T-cell (primary cell): ENCODE measurements at places on chromosomes 16 and 17. TPM values are rescaled to one million over a fixed set of nuclear protein-coding genes. Genes with fewer than 3 reads are reported as not detected.

SOCS3 gene
- total RNA-seq = 19.9 TPM

- peaks cover 4% of the 10 kb centered on the region for H3K36me3 ChIP-seq
- H3K4me3 ChIP-seq = no peak overlapping the region
- H3K4me1 ChIP-seq = peaks cover 37% of the 10 kb centered on the region
- no peaks in the 10 kb centered on the region for H3K27me3 ChIP-seq
- DNase-seq = no peak
- H3K27ac ChIP-seq = no peak overlapping the region
Observed at GRCh38 chr17:2092253-2092652, 37.4 kb downstream of the HIC1 start.

GRCh38 chr17:44222112-44222869 lies 2.8 kb upstream of the UBTF start:
- peak overlapping the region; percentile 84 for H3K4me3 ChIP-seq
- no peaks in the 10 kb centered on the region for H3K27me3 ChIP-seq
- no peaks in the 10 kb centered on the region for H3K36me3 ChIP-seq
- peak; percentile 48 for DNase-seq
- peaks cover 20% of the 10 kb centered on the region for H3K4me1 ChIP-seq

SLC5A2 gene
- 4.0 TPM for total RNA-seq

DNA sequence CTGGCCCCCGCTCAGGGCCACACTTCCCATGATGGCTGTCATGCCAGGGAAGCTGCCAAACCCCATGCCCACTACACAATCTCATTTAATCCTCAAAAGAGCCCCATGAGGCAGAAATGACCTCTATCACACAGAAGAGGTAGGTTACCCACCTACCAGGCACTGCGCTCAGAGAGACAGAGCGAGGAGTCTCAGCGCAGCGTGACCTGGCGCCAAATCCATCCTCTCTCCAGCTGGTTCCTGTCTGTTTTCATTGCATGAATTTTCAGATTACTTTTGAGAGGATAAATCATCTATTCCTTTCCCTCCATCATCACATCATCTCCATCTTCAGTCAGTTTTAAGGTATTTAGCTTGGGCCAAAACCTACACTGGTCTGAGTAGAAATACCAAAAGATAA lies 101.5 kb upstream of the DNAH17 start:
- DNase-seq = no peak
- no peaks in the 10 kb centered on the region for H3K27me3 ChIP-seq
- H3K27ac ChIP-seq = no peak overlapping the region
- H3K36me3 ChIP-seq = peaks cover 53% of the 10 kb centered on the region

GRCh38 chr16:66278604-66279262 lies 87.8 kb upstream of the CDH5 start:
- no peak overlapping the region for H3K4me3 ChIP-seq
- DNase-seq = no peak
- no peaks in the 10 kb centered on the region for H3K4me1 ChIP-seq
- H3K27ac ChIP-seq = no peak overlapping the region
- no peaks in the 10 kb centered on the region for H3K36me3 ChIP-seq

GRCh38 chr16:12459391-12460063 lies 344.2 kb downstream of the CPPED1 start:
- no peaks in the 10 kb centered on the region for H3K36me3 ChIP-seq
- H3K27ac ChIP-seq = no peak overlapping the region
- no peak overlapping the region for H3K4me3 ChIP-seq
- no peak for DNase-seq

GRCh38 chr17:79374087-79374689 lies 236.7 kb downstream of the RBFOX3 start:
- no peak overlapping the region for H3K27ac ChIP-seq
- DNase-seq = no peak
- H3K4me1 ChIP-seq = no peaks in the 10 kb centered on the region
- no peaks in the 10 kb centered on the region for H3K36me3 ChIP-seq

DNA sequence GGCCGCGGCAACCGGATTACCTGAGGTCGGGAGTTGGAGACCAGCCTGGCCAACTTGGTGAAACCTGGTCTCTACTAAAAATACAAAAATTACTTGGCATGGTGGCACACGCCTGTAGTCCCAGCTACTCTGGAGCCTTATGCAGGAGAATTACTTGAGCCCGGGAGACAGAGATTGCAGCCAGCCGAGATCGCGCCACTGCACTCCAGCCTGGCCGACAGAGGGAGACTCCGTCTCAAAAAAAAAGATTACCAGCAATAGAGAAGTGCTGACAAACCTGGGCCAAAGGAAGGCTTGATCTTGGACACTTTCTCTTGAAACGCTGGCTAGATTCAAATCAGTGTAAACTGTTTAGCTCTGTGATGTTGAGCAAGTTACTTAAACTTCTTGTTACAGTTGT lies 4.3 kb downstream of the MT1H start:
- no peak overlapping the region for H3K4me3 ChIP-seq
- H3K4me1 ChIP-seq = peaks cover 3% of the 10 kb centered on the region
- DNase-seq = peak; percentile 19
- peaks cover 43% of the 10 kb centered on the region for H3K27me3 ChIP-seq

CDRT15L2 gene
- total RNA-seq = not detected
